ENCODE measurements at places on chromosomes 7 and 10. TPM values are rescaled to one million over a fixed set of nuclear protein-coding genes. Genes with fewer than 3 reads are reported as not detected.

ITIH5 gene
- total RNA-seq = not detected

GRID1 gene
- not detected for total RNA-seq

DNA2 gene
- 25.8 TPM for total RNA-seq

ACTA2 gene
- total RNA-seq = 8.4 TPM

FAM25G gene
- total RNA-seq = not detected

ZNF727 gene
- total RNA-seq = 0.76 TPM

AGAP9 gene
- total RNA-seq = 5.1 TPM

PNLIPRP1 gene
- total RNA-seq = not detected

CASP2 gene
- 67.8 TPM for total RNA-seq

SEMA3E gene
- not detected for total RNA-seq

PLEKHS1 gene
- total RNA-seq = 0.81 TPM

LIPN gene
- not detected for total RNA-seq

PCGF6 gene
- total RNA-seq = 12.2 TPM

ITGA8 gene
- not detected for total RNA-seq

UFSP1 gene
- total RNA-seq = 6.0 TPM

LLCFC1 gene
- total RNA-seq = not detected

RAMP3 gene
- total RNA-seq = not detected

TMEM176B gene
- total RNA-seq = 1.2 TPM

KNDC1 gene
- total RNA-seq = 0.05 TPM

ARF5 gene
- total RNA-seq = 69.0 TPM

ASZ1 gene
- total RNA-seq = not detected

PPP1R17 gene
- total RNA-seq = not detected

POT1 gene
- 27.8 TPM for total RNA-seq

NRCAM gene
- total RNA-seq = not detected

KIAA1549 gene
- 0.21 TPM for total RNA-seq

CPA2 gene
- total RNA-seq = not detected

AEBP1 gene
- total RNA-seq = 2.4 TPM

CDHR1 gene
- total RNA-seq = 3.3 TPM

SLC16A12 gene
- not detected for total RNA-seq

CTNNA3 gene
- not detected for total RNA-seq

RTKN2 gene
- 0.98 TPM for total RNA-seq

MYL10 gene
- not detected for total RNA-seq

GLCCI1 gene
- total RNA-seq = 15.5 TPM

LRIT1 gene
- total RNA-seq = not detected

CCDC6 gene
- total RNA-seq = 65.7 TPM

CYP17A1 gene
- not detected for total RNA-seq

EN2 gene
- 0.07 TPM for total RNA-seq

EMX2 gene
- not detected for total RNA-seq

All from natural killer cell treated with Interleukin-12 subunit alpha and Interleukin-12 subunit beta and Interleukin-15 and Interleukin-18, amount 100 ng/mL, for 72 hours (primary cell).